ENCODE measurements at places on chromosomes 16 and 17.

DNA sequence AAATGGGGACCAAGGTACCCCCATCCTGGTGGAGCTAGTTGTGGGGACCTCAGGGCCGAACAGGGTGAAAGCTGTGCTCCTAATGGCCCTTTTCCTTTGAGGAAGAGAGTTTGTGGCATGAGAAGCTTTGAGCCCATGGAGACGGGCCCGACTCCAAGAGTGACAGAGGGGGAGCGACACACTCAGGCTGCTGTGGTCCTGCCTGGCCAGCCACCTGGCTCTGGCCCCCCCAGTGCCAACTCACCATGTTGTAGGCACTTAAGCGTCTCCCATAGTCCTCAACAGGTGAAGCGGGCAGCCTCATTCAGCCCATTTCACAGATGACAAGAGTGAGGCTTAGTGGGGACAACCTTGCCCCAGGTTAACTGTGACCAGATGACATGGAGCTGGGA, 1.6 kb downstream of the IL21R start:
- no peak for DNase-seq

- DNase-seq, result no peak
These were observed 46.1 kb upstream of the ANKFY1 start for GRCh38 chr17:4309897-4310296.

DNA sequence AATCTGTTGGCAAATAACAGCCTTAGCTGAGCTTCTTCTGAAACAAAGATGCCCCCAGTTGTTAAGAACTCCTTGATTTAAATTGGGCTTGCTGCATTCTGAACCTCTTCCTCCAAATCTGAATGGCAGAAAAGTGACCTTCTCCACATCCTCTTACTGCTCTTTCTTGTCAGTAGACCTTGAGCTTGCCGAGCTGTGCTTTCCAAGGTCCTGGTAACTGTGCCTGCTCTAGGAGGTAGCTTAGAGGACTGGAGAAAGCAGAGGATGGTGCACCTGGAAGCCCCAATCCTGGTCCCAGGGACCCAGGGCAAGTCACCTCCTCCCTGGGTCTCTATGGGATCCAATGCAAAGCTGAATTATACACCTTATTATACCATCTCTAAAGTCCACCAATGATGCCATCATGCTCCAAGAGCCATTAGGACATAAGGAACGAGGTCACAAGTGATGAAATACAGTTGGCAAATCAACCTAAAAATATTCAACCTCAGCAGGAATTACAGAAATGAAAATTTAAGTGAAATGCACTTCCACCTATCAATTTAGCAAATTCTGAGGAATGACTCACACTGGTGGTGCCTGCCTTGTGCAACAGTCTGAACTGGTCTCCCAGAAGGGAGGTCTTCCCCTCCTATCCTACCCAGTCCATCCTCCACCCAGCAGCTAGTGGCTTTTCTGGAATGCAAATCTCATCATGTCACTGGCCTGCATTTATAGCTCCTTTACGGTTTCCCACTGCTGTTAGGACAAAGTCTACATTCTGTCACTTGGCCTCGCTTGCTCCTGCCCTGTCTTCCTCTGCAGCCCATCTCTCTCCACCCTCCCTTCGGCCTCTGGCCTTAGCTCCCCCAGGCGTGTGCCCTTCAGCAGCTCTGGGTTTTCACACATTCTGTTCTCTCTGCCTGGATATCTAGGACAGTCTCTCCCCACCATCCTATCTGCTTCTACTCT, 36.6 kb downstream of the TOM1L2 start:
- DNase-seq, result no peak

DNA sequence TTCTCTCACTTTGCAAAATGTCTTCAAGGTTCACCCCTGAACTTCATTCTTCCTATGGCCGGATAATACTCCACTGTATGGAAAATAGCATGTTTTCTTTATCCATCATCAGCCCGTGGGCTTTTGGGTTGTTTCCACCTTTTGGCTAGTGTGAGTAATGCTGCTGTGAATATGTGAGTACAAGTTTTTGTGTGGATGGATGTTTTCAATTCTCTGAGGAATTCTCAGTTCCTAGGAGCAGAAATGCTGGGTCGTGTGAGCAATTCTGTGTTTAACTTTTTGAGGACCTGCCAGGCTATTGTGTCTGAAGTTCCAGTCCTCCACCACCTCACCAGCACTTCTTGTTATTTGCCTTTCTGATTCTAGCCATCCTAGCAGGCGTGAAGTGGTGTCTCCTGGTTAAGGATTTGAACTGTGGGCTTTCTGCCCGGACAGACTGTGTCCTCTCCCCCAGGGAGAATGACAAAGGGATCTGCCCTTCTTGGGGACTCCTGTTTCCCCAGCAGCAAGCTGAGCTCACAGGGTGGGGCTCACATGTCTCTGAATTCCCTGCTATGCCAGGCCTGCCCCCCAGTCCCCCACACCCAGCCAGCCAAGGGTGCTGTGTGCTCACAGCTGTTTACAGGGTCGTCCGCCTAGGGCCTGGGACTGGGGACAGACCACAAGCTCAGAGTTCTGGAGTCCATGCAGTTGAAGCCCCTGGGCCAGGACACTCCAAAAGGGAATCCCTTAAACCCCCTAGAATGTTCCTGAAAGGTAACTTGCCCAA, 92.2 kb upstream of the CIBAR2 start:
- DNase-seq, result no peak

- no peak for DNase-seq
These were observed 8.2 kb downstream of the MIEN1 start for GRCh38 chr17:39722104-39722503.

DNA sequence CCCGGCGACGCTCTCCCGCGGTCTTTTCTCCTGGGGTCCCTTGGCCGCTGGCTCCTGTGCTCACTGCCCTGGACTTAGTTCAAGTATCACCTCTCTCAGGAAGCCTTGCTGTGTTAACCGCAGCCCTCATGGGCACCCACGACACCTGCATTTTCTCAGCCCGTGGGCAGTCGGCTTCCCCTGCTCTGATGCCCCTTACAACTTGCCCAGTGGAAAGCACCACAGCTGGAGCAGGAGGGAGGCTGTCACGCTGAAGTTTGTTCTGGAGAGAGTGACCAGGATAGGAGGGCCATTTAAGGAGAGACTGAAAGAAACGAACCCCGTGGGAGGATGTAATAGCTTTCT, 395 bp downstream of the STXBP4 start:
- DNase-seq, result no peak

DNA sequence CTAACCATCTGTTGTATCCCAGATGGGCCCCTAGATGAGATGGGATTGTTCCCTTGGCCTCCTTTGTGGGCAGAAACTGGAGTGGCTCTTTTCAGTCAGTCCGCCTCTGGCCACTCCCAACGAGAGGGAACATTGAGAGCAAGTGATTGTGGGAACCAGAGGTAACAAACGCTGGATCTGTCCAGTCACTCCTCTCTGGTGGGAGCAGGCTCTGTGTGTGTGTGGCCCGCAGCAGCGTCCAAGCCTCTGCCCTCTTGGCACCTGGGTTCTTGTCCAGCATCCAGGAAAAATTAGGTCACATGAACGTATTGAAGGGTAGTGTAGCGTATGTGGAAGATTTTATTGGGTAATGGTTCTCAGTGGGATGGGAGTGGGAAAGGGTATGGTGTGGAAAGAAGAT, 101.9 kb upstream of the COX10 start:
- no peak for DNase-seq

DNA sequence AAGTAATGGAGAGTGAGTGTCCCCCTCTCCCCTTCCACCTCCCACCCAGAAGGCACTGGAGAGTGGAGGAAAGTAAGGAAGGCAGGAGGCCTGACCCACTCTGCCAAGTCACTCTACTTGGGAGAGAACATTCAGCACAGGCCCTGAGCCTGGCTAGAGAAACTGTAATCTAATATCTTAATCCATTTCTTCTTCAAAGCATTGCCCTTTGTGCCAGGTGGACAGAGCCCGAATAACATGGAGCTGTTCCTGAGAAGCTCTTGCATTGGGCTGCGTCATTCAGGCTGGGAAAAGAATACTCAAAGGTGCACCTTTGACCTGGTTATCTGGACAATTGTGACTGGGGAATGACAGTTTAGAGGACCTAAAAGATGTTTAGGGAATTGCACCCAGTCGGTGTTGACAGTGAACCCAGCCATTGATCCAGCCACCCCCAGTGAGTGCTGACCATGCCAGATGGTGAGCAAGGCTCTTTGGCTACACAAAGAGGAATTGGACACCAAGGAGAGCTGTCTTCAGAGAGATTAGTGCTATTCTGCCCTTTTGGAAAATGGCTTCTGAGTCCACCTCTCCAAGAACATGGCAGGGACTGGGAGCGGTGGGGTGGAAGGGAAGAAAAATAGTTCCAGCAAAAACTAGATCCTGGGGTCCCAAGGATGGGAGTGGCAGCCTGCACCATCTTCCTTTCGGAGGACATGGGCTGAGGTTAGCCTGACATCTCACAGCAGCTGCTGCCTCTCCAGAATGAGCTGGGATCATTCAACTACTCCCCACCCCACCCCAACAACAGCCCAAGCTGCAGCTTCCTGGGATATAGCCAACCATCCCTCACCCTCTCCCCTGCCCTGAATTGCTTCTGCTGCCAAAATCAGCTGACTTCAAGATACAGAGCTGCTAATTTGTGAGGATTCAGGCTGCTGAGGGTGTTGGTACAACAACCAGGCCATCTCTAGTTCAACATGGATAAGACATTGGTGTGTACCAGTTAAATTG, 11.6 kb upstream of the NOG start:
- no peak for DNase-seq

DNA sequence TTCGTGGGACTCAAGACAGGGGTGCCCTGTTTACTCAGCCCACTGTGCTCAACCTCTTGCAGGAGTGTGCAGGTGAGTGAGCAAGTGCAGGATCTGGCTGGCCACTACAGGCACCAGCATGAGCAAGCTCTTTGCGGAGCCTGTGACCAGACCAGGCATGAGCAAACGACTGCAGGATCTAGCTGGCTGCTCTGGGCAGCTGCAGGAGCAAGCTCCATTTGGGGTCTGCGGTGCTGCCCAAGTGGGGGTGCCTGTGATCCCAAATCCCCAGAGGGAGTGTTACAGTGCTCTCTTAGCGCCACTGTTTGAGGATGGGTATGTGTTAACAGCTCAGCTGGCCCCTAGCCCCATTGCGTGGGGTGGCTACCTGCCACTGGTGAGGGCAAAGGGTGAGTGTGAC, 2.4 kb downstream of the USP6 start:
- no peak for DNase-seq

- no peak for DNase-seq
These were observed 2.3 kb downstream of the RAB11FIP4 start for GRCh38 chr17:31393749-31394146.

- no peak for DNase-seq
These were observed 4.7 kb downstream of the COQ7 start for GRCh38 chr16:19071811-19072777.

- DNase-seq, result no peak
These were observed 13.1 kb downstream of the RAPGEFL1 start for GRCh38 chr17:40190197-40191021.

GRCh38 chr17:55140809-55141208, 124.0 kb upstream of the HLF start:
- DNase-seq, result no peak

- DNase-seq, result no peak
These were observed 393 bp upstream of the PSMB10 start for GRCh38 chr16:67936880-67937605.

- DNase-seq, result no peak
These were observed 35.0 kb upstream of the ZNF423 start for GRCh38 chr16:49890876-49891275.

All from NCI-H2081 treated with DMSO at 0.1 percent for 48 hours (cell line).